ENCODE measurements at places on chromosomes 16 and 17.

GRCh38 chr16:4247460-4247784 lies 5.5 kb upstream of the SRL start:
- DNase-seq = no peak

- no peak for DNase-seq
Observed at GRCh38 chr16:20906341-20907255, 6.0 kb downstream of the LYRM1 start.

GRCh38 chr16:35754391-35755369 lies 2295.3 kb downstream of the TP53TG3F start:
- no peak for DNase-seq

- no peak for DNase-seq
Observed at GRCh38 chr16:81367821-81368220, 53.1 kb downstream of the GAN start.

DNA sequence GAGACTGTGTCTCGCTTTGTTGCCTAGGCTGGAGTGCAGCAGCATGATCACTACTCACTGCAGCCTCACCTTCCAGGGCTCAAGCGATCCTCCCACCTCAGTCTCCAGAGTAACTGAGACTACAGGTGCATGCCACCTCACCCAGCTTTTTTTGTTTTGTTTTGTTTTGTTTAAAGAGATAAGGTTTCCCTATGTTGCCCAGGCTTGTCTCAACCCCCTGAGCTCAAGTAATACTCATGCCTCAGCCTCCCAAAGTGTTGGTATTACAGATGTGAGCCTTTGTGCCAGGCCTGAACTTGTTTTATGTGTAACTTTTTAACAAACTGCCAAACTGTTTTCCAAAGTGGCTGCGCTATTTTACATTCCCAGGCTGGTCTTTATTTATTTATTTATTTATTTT lies 41.8 kb upstream of the NUDT7 start:
- DNase-seq = no peak

- DNase-seq = no peak
Observed at GRCh38 chr16:4689091-4689671, 4.2 kb upstream of the NUDT16L1 start.

GRCh38 chr17:83073389-83074063 lies 5.9 kb upstream of the METRNL start:
- no peak for DNase-seq

DNA sequence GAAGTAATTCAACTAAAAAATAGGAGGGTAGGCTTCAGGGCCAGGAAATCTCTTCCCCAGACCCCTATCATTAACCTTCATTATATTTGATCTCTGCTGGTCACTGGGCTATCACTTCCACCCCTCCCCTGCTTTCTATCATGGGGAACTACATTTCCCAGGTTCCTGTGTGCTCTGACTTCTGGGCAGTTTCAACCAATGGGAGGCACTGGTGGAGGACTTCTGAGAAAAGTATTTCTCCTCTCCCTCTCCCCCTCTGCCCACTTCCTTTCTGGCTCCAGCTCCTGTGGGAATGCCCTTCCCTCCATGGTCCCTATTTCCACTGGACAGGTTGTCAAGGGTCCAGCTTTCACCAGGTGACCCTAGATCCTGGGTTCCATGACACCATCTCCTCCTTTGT lies 364.4 kb downstream of the C16orf95 start:
- DNase-seq = no peak

DNA sequence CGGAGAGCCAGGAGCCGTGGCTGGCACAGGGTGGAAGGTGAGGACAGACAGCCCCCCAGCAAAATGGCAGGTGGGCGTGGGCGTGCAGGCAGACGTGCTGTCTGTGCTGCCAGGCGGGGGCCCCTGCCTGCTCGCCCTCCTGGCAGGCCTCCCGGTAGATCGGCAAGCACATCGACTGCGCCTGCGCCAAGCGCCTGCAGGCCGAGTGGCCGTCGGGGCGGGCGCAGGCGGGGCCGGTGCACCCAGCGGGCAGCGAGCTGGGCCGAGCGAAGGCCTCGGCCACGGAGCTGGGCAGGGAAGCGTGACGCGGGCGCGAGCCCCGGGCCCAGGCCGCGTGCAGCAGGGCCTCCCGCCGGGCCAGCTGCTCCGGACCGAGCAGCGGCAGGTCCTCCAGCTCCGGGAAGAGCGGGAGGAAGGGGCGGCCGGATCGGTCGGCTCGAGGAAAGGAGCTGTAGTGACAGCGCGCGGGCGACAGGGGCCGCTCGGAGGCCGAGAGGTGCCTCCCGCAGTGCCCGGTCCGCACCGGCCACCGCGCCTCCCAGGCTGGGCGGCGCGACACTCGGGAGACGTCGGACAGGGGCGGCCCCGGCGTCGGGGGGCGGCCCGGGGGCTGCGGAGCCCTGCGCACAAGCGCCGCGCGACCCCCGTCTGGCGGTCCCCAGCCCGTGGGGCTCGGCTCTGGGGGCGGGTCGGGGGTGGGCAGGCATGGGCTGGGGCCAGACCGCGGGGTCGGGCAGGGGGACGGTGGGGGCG lies 16.9 kb downstream of the GRIN2C start:
- no peak for DNase-seq

DNA sequence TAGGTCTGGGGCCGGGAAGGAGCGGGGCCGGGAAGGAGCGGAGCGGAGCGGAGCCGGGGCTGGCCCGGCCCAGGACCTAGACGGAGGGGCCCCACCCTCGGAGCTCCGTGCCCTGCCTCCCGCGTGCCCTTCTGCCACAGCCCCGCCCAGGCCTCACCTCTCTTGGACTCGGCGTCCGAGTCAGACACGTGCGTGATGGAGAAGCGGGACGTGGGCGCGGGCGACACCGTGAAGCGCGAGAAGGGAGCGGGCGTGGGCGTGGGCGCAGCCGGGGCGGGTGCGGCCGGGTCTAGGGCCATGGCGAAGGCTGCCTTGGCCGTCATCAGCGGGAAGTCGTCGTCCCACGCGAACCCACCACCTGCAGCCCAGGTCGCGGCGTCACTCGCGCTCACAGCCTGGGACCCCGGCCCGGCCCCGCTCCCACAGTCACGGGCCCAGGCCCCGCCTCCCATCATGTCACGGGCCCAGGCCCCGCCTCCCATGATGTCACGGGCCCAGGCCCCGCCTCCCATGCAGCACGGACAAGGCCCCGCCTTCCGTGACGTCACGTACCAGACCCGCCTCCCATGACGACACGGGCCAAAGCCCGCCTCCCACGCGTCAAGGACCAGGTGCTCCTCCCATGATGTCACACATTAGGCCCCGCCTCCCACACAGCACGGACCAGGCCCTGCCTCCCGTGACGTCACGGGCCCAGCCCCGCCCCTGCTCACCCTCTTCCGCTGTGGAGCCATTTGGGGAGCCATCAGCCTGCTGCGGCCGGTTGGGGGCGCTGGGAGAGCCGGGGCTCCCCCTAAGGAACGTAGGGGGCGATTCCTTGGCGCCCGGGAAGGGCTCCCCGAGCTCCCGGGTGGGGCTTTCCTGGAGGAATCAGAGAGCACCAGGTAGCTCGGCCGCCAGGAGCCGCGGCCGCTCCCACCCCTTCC lies 45.8 kb upstream of the PVALEF start:
- peak; percentile 59 for DNase-seq

DNA sequence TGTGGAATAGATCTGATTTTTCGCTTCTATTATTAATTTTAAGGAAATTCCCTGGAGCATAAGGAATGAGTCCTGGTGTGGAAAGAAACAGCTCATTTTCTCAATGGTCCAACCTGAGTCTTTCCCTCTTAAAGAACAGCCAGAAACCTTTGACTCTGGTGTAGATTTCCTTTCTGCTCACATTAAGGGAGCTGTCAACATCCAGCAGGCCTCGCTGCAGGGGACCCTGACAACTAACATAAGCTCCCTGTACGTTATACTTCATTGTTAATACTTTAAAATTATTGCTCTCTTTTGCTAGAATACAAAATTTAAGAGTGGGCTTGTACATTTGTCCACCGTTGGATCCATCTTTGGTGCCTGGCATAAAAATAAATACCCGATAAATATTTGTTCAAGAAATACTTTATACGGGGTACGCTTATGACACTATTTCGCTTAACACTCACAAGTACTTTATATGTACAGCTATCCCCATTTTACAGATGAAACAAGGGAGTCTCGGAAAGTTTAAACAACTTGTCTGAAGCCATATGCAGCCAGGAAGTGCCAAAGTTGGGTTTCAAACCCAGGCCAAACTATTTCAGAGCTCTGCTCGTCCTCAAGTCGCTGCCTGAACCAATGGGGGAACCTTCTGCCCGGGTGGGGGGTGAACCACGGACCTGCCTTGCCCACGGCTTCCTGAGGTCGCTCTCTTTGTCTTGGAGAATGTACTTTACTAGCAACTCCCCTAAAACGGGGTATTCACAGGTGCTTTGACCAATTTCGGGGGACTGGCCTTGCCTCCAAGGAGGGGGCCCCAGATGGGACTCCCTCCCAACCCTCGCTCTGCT lies 611 bp downstream of the SMARCE1 start:
- no peak for DNase-seq

- no peak for DNase-seq
Observed at GRCh38 chr16:62254847-62255246, 218.6 kb upstream of the CDH8 start.

GRCh38 chr16:74521691-74522090 lies 85.2 kb downstream of the GLG1 start:
- peak; percentile 31 for DNase-seq

DNA sequence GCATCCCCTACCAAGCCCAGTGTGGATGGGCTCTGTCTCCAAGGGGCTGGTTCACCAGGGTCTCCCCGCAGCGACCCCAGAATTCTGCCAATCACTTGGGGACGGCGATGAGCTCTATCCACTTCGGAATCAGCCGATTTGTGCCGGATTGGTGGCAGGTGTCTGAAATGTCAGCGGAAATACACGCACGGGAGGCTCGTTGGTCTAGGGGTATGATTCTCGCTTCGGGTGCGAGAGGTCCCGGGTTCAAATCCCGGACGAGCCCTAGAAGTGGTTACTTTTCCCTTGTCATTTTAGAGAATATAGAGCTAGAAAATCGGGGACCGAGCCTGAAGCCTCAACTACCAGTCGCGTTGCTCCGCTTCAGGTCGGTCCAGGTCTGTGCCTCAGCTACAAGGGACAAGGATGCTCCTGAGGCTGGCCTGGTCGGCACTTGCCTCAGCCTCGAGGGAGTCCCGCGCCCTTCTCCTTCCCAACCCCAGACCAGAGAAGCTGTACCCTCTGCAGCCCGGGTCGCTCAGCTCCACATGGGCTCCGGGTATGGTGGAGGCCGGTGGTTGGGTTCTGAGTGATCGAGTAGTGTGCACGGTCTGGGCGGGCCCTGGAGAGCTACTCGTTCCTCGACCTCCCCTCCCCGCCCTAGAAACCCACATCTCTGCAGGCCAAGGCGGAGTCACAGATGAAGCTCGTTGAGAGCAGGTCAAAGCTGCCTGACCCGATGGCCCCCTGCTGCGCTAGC lies 16.0 kb upstream of the OR1F1 start:
- no peak for DNase-seq

DNA sequence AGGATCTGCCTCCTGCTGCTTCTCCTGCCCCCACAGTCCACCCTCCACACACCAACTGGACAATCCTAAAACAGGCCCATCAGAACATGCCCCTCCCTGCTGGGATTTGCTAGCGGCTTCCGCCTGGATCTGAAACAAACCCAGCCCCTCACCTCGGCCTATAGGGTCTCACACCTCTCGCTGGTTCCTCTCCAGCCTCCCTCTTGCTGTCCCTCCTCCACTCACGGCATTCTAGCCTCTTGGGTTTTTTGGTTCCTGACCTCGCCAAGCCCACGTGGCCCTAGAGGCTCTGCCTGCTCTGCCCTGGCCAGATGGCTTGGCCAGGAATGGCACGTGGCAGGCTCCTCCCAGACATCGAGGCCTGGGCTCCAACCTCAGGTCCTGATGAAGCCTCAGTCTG lies 15.7 kb upstream of the MTSS2 start:
- DNase-seq = no peak

GRCh38 chr17:29732613-29733012 lies 109.9 kb upstream of the CORO6 start:
- DNase-seq = peak; percentile 53

DNA sequence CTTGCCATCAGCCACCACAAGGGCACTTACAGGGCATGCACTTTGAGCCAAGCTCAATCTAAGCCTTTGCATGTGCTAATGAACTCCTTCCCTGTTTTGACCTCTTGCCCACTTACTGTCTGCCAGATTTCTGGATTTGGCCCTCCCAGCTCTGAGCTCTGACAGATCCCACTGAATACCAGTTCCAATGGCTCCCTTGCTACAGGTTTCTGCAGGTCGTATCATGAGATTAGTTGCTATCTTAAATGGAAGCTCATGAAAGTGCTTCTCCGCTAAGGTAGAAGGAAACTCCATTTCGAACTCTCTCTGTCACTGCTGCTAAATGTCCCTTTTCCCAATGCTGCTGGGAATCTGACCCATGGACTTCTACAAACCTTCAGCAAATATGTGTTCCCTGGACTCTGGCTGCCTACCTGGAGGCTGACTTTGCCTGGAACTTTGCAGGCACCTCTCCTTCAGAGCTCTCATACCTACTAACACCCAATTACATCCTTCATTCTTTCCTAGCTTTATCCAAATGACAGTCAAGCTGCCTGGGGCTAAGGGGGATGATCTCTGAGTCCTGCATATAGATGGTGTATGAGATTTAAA lies 23.5 kb upstream of the TOB1 start:
- no peak for DNase-seq

DNA sequence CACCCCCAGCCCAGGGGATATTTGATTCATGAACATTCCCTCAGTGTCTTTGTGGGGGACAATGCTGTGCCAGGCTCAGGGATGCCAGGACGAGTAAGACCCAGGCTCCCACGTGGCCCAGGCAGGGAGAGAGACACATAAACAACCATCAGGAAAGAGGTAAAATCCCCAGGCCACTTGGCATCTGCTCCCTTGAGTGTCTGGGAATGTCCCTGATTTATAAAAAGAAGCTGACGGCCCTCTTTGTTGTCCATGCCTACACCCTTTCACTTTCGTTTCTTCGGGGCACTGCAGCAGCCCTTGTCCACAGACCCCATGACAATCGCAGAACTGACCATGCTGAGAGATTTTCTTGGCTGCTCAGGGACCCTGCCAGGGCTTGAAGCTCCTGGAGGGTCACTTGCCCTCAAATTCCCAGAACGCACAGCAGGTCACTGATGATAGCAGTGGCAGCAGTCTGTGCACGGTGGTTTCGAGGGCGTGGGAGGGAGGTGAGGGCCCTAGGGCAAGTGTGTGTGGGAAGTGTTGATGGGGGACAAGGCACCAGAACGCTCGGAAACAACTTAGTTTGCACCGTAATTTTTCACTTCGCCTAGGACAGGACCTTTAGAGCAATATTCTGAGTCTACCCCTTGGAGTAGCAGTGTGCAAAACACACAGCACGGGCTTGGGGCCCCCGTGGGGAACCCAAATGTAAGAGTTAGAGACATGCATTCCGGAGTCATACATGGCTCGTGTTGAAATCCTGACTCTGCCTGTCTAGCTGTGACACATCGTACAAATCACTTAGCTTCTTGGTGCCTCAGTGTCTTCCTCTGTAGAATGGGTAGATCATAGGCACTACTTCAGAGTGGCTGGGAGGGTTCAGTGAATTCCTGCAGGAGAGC lies 4.7 kb downstream of the NOD2 start:
- no peak for DNase-seq

DNA sequence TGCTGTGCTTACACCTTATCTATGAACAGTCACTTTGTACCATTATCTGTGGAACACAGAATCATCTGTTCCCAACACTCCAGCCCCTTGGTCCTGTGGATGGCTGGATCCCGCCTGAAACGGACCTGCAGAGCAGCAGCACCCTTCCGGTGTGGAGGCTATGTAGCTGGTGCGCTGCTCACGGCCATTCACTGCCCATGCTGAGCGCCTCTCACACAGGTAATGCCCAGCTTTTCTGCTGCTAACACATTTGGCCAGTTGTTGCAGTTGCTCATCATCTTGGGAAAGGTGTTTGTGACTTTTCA lies 11.4 kb upstream of the PLK1 start:
- no peak for DNase-seq
